ENCODE measurements at places on chromosomes 11 and 22. TPM values are rescaled to one million over a fixed set of nuclear protein-coding genes. Genes with fewer than 3 reads are reported as not detected.

The BBOX1 gene
- polyA plus RNA-seq = 0.11 TPM

The BTBD18 gene
- polyA plus RNA-seq = not detected

The SLC37A2 gene
- polyA plus RNA-seq = 0.64 TPM

The CDC42EP2 gene
- polyA plus RNA-seq = 5.4 TPM

The ANKK1 gene
- polyA plus RNA-seq = 0.12 TPM

The ALDH3B1 gene
- polyA plus RNA-seq = 6.9 TPM

The SSTR3 gene
- polyA plus RNA-seq = 0.04 TPM

The UBQLN3 gene
- polyA plus RNA-seq = not detected

The CASP12 gene
- 0.07 TPM for polyA plus RNA-seq
